ENCODE measurements at places on chromosomes 7 and 10.
A peak's percentile ranks its signal among the peaks of the same experiment; 100 is the strongest.

- DNase-seq = peak; percentile 70
Observed at GRCh38 chr10:73917566-73918305, 6.8 kb downstream of the PLAU start.

GRCh38 chr7:117076426-117076943, 123.2 kb downstream of the ST7 start:
- DNase-seq = no peak

- no peak for DNase-seq
Observed at GRCh38 chr7:155168597-155169480, 98.7 kb downstream of the HTR5A start.

DNA sequence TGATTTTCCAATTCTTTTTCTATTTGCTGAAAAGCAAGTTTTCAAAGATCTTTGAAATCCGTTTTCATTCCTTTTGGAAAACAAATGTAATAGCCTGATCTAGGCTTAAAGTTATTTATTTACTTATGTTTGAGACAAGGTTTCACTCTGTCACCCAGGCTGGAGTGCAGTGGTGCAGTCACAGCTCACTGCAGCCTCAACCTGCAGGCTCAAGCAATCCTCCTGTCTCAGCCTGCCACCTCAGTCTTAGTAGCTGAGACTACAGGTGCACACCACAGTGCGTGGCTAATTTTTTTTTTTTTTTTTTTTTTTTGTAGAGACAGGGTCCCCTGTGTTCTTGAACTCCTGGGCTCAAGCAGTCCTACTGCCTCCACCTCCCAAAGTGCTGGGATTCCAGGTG, 4.6 kb downstream of the ST7 start:
- DNase-seq = no peak

DNA sequence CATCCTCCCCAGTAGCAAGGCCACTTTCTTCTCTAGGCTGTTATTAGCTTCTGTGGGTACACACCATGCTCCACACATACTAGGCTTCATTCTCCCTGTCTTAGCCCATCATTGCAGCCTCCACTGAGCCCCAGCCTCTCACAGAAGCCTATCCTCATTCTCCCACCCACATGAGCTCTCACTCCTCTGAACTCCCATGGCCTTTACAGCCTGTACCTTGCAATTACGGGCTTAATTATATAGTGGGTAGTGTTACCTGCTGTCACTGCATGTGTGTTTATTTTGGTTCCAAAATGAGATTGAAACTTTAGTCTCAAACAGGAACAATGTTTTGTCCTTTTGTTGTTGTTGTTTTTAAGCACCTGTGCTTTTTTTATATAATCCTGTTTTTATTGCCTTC, 460.0 kb downstream of the KCNMA1 start:
- DNase-seq = no peak

- no peak for DNase-seq
Observed at GRCh38 chr7:110760341-110760740, 330.6 kb upstream of the LRRN3 start.

- no peak for DNase-seq
Observed at GRCh38 chr10:20489961-20490360, 407.1 kb downstream of the NEBL start.

GRCh38 chr7:36348771-36349170, 40.9 kb upstream of the ANLN start:
- no peak for DNase-seq

- no peak for DNase-seq
Observed at GRCh38 chr7:134942690-134943466, 43.4 kb upstream of the AGBL3 start.

GRCh38 chr10:74081192-74081803, 69.3 kb downstream of the AP3M1 start:
- peak; percentile 77 for DNase-seq
